Calu3 (cell line): ENCODE measurements at places on chromosomes 2 and 18.
A peak's percentile ranks its signal among the peaks of the same experiment; 100 is the strongest.

DNA sequence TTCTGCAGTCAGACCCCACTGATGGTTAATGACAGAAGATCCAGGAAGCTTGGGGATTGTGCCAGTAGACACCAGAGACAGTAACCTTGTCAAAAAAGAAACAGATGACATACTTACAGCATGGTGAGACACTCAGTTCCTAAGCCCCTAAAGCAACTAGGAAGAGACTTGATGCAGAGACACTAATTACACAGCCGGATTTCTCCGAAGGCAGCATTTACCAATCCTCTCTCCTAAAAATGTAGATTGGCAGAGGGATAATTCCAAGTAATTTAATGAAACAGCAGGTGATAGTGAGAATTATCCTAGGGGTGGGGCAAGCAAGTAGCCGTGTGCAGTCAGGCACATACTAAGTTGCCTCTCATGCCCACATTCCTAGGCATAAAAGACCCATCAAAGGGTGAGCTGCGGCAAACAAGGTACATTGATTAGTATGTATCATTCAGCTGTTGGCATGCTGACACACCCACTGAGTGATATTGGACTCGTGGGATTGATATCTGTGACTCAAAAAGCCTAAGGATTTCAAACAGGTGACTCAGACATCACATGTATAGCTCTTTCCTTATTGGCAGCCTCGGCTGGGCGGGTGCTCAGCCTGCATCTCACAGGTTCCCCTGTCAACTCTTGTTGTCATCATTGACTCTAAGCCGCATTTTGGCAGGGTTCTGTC is 296.7 kb upstream of the ATP5MC3 start:
- peak; percentile 68 for DNase-seq

- DNase-seq: no peak
These were observed 30.1 kb downstream of the EFR3B start for GRCh38 chr2:25071966-25072365.

- DNase-seq: no peak
These were observed 89.8 kb downstream of the GFPT1 start for GRCh38 chr2:69297216-69297615.

GRCh38 chr18:50969448-50969847 is 1.6 kb downstream of the ELAC1 start:
- no peak for DNase-seq

- no peak for DNase-seq
These were observed 285.2 kb downstream of the MYCN start for GRCh38 chr2:16225545-16225944.

GRCh38 chr2:241862775-241863535 is 4.3 kb upstream of the PDCD1 start:
- DNase-seq: no peak

DNA sequence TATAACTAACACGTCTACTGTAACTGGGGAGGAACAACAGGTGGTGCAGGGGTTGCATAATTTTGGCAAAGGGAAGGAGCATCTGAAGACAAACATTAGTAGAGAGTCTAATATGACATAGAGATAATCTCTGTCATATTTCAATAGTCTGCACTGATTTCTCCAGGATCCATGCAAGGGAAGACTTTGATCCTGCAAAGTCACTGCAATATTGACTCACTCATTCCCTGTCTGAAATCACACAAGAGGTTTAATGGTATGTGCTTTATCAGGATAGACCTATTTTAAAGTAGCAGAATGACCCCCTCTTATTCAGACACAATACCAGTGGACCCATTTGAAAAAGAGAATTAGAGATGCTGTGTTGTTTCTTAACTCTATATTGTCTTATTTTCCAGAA is 98.7 kb upstream of the CAVIN2 start:
- DNase-seq: no peak

- peak; percentile 9 for DNase-seq
These were observed 91.5 kb downstream of the DYM start for GRCh38 chr18:49368876-49369440.

GRCh38 chr2:200247494-200247893 is 59.0 kb upstream of the SPATS2L start:
- no peak for DNase-seq

DNA sequence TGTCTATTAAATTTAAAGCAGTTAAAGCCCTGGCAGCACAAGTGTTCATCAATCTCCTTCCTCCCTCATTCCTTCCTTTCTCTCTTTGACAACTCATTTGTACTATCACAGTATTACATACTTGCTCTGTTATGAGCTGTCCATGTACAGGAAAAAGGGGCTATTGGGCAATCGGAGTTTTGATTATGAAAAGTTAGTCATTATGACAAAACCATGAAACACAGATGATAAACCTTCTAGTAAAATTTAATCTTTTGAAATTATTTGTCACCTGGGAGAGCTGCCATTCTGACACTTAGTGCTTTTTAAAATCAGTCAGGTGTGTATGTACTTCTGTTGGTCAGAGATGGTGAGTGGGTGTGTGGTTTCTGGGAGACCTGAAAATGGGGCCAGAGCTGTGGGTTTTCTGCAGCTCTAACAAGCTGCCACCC is 39.4 kb downstream of the MAP4K4 start:
- no peak for DNase-seq

DNA sequence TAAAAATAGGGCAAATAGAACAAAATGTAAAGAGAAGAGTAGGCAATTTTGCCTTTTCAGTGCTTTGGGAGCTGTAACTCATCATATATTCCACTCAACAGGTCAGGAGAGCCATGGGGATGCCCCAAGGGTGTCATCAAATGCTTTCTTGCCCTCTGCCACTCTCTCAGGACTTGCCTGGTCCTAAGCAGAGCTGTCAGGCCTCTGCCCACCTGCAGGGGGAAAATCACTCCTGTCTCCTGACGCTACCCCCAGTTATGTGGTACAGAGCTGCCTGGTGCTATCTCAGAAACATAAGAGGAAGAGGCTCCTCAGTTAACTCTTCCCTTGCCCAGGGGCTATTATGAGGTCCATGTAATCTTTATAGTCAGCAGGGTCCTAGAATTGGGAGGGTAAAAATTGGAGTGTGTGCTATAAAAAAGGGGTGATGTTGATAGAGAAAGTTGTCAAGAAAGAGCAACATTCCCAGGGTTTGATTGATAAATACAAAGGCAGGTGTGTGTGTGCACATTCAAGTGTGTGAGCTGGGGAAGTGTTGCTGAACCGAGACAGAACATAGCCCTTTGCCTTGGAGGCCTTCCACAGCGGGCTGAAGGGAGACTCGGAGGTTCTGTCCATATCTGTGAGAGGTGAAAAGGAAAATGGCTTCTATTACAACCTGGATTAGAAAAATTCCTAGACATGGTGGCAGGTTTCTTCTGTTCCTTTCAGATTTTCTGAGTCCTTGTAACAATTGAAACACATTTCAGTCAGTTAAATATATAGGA is 25.4 kb downstream of the PTPRM start:
- no peak for DNase-seq

DNA sequence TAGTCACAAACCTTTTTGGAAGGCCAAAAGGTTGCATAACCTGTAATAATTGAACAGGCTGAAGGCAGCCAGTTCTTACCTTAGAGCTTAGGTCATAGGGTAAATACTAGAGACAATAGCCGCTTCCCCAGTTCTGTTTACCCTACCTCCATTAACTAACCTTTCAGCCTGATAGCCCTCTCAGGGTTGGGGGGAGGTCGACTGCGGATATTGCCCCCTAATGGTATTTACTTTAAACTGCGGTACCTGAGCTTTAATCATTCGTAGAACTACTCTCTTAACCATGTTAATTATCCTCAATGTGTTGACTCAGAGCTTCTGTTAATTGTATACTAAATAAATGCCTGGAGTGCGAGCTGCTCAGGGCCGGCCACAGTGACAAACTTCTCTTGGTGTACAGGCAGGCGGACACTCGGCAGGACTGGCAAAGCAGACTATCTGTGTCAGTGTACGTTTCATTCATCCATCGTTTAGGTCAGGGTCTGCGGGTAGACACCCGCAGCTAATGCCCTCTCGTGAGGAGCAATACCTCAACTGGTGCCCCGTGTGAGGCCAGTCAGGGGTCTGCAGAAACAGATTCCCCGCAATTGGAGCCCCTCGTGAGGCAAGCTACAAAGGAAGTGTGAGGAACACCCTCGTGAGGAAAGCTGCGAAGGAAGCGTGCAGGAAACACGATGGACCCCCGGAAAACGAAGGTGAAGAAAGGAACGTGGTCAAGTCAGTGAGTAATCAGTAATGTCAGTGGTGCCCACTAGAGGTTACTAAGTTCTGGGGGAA is 115.3 kb upstream of the SCN7A start:
- DNase-seq: no peak

- DNase-seq: no peak
These were observed 708 bp upstream of the RIF1 start for GRCh38 chr2:151408788-151409600.

DNA sequence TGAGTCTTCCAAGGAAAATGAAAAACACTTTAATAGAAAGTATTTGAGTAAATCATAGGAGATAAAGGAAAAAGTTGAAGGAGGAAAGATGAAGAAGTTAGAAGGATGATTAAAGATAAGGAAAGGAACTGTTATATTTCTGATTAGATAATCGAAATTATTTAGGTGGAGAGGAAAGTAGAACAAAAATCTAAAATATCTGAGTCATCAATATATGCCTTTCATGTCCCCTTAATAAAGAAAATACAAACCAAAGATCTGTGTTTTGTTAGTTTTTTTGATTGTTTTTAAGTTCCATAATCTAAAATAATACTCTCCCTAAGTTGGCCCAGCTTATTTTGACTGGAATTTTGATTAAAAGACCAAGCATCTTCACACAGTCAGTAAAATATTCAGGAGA is 412.9 kb upstream of the DDX18 start:
- DNase-seq: no peak

GRCh38 chr18:73793386-73793785 is 354.2 kb downstream of the FBXO15 start:
- DNase-seq: no peak

GRCh38 chr2:32745191-32745590 is 117.3 kb downstream of the TTC27 start:
- no peak for DNase-seq

DNA sequence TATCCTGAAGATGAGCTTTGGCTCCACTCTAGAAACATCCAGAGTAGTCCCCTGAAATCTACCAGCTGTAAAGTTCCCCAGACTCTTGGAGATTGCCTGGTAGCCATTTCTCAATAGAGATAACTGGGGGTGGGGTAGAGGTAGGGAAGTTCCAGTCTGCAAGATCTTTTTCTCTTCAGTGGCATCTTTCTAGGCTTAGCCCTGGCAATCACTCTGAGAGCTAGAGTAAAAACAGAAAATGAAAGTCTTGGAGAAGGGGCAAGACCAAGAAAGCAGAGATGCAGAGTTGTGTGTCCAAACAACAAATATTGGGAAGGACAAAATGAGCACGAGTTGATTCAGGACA is 41.8 kb upstream of the LCLAT1 start:
- no peak for DNase-seq

GRCh38 chr2:173153301-173153885 is 77.7 kb downstream of the MAP3K20 start:
- no peak for DNase-seq

DNA sequence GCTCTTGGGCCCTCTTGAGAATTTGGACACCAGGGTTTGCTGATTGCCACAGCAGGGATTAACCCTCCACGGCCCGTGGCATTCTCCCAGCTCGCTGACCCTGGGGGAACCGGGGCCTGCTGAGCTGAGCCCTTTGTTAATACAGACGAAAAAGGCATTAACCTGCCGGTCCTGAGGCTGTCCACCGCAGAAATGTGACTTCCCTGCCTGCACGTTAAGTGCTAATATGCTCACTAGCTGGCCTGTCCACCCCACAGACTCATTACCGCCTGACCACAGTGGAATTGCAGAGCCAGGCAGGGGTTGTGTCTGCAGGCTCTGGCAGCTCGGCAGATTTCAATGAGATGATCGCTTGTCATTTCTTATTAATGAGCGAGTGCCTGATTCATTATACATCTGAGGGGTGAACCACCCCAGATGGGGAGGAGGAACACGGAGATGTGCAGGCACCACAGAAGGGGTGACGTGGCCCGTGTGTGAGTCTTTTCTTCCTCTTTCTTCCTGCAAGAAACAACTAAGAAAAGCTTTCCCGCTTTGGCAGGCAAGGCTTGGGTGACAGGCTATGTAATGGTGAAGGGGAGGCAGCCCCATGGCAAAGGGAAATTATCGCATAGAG is 126.0 kb downstream of the GLI2 start:
- DNase-seq: no peak

- DNase-seq: peak; percentile 38
These were observed 83.4 kb downstream of the ZFP36L2 start for GRCh38 chr2:43142921-43143438.

GRCh38 chr2:171334171-171334570 is 99.6 kb downstream of the METTL8 start:
- DNase-seq: no peak

GRCh38 chr18:49206717-49207116 is 253.7 kb downstream of the DYM start:
- no peak for DNase-seq

DNA sequence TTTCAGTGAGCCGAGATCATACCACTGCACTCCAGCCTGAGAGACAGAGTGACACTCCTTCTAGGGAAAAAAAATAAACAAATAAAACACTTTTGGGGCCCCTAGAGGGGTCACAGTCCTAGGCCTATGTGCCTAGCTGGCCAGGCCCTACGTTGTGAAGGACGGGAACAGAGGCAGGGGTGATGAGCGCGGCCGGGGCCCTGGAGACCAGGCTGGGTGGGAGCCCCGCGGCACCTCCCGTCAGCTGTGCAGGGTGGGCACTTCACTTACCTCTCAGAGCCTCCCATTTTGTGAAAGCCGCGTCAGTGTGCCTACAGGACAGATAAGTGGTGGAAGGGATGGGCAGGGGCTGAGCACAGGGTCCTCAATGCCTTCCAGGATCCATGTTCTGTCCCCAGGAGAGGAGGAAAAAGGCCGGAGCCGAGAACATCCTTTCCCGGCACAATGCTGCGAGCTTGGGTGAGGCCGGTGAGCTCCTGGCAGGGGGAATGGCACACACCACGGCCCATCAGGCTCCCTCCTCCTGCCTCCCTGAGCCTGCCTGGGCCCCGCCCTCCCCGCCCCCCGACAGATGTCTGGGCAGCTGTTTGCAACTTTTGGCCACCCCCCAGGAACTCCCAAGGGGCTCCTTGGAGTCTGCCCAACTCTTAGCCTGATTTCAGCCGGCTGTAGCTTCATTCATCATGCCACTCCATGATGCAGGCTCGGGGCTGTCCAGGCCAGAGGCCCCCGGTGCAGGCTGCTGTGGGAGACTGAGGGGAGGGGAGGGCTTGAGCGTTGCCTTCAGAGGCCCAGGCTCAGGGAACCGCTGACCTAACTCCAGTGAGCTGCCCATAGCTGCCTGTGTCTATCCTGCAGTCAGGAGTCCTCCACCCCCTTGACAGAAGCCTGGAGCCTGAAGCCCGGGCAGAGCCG is 196.5 kb downstream of the TFCP2L1 start:
- DNase-seq: no peak

GRCh38 chr18:7230626-7231349 is at the start of gene LRRC30:
Gene LRRC30, plus strand, starts transcription at chr18:7231089. Its CDS starts 50 bp downstream, at chr18:7231139.
- DNase-seq: no peak

DNA sequence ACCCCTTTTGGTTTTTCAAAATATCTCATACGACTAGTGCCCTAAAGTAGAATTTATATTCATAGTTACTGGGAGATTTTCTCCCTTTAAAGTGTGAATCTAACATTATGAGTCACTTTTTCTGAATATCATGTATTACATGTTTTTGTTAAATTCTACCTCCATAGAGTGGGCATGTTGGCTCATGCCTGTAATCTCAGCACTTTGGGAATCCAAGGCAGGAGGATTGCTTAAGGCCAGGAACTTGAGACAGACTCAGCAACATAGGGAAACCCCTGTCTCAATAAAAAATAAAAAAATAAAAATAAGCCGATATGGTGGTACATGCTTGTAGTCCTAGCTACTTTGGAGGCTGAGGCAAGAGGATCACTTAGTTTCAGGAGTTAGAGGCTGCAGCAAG is 45.3 kb upstream of the UNC80 start:
- no peak for DNase-seq
